Activated T-cell treated with anti-CD3 and anti-CD28 coated beads for 1 hour (primary cell): ENCODE measurements at places on chromosomes 2 and 18.

- no peak for DNase-seq
Measured at GRCh38 chr2:129936334-129936934, 43.0 kb upstream of the RAB6C start.

DNA sequence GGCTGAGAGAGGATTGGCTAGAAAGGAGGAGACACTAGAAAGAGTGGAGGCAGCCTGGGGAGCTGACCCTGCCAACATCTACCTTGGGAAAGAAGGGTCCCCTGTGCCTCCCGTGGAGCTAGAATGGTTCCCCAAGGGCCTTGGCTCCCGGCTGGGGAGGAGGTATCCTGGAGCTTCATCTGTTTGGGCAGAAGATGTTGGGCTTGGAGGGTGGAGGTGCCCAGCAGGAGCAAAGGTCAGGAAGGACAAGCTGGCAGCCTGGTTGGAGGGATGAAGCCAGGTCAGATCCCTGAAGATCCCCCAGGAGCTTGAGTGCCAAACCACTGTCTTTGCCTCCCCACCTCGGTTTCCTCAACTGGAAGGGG is 2.9 kb downstream of the ATP6V1B1 start:
- no peak for DNase-seq

- no peak for DNase-seq
Measured at GRCh38 chr2:125710561-125710960, 945.4 kb upstream of the GYPC start.

- DNase-seq, result peak; percentile 28
Measured at GRCh38 chr2:119659601-119660342, 19.2 kb upstream of the TMEM177 start.

DNA sequence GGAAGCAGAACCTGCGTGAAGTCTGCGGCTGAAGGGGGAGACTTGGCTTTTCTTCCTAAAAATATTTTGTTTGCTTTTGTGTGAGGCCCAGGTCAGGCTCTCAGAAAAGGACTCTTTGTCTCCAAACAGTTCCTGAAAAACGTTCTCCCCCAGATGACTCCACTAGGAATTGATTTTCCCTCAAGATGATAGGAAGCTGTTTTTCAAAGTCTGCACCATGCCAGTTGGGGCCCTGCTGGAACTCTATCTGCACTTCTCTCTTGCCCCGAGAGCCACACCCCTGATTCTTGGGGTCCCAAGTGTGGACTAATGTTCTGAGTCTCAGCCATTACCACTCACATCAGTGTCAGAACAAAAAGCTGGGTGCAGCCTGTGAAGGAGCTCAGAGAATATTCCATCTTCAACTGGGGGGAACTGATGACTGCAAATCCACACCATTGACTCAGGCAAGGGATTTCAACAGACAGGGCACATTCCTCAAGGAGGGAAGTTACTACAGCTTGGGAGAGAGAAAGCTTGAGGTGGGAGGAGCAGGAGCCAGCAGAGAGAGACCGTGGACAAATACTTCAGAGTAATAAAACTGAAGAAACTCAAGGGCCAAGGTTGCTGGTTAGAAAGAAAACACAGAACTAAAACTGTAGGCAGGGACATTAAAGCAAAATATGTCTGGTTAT is 768.3 kb downstream of the RNF144A start:
- DNase-seq, result no peak

GRCh38 chr2:70300771-70301343 is 1.0 kb downstream of the FAM136A start:
- no peak for DNase-seq

GRCh38 chr2:9637330-9637729 is 6.5 kb upstream of the YWHAQ start:
- no peak for DNase-seq

GRCh38 chr18:45517181-45517741 is 98.0 kb upstream of the SLC14A2 start:
- no peak for DNase-seq

GRCh38 chr2:74917702-74918619 is 40.5 kb upstream of the POLE4 start:
- no peak for DNase-seq

- DNase-seq, result peak; percentile 15
Measured at GRCh38 chr2:12718015-12718671, 1.4 kb downstream of the TRIB2 start.
